ENCODE measurements at places on chromosomes 3 and 15.

GRCh38 chr3:189355481-189356201, 183.9 kb downstream of the TPRG1 start:
- DNase-seq, result peak; percentile 4

DNA sequence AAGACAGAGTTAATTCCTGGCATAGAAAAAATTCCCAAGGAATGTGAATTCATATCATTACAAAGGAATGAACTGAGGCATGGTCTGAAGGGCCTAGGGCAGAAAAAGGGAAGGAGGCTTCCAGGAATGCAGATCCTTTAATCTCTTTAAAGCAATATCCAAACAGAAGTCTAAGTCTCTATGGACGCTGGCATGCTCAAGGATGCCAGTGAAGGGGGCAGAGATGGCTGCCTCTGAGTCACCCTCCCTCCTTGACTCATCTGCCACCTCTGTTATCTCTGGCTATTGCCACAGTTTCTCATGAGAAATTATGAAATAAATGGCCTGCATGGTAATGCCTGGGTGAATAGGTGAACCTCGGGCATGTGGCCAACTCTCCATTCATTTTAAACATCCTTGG, 96.3 kb upstream of the BCL6 start:
- DNase-seq, result no peak

DNA sequence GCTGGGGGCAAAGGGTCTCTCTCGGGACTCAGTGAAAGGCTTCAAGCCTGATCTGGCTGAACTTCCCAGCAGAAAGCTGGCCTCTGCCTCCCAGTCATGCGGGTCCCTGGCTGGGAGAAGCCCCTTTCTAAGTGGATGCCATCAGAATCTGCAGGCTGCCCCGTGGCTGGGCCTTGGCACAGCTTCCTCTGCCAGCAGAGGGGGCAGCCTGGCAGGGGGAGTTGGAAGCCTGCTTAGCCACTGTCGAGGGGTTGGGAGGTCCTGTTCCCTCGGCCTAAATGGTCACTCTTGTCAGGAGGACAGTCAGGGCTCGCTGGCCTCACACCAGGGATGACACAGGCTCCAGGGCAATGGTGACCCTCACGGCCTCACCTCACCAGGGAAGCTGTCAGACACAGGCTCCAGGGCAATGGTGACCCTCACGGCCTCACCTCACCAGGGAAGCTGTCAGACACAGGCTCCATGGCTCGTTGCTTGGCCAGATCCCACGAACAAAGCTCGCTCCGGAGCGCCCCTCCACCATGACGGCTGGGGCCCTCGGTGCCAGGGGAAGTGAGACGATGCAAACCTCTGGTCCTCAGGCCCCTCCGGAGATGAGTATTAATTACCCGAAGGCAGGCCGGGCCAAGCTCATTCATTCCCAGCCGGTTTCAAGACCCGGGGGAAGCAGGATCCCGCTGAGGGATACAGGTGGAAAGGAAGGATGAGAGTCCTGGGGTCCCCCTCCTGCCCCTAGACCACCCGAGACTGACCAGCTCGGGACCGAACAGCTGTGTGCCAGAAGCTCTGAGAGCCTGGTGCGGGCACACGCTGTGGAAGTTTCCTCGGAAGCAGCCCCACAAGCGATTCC, 151.0 kb downstream of the CHSY1 start:
- no peak for DNase-seq

DNA sequence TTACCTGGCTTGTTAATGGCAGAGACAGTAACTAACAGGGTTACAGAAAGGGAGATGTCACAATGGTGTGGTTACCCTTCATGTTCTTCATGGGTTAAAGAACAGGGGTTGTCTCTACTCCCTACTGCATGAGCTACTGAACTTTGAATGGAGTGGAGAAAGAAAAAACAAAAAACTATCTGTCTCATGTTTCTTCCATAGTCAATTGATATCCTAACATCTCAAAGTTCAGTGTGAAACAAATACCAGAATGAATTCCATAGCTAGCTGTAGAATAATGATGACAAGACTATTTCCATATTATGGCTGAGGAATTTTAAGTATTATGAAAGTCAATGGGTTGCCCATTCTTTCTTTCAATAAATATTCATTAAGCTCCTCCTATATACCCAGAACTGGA, 161.3 kb upstream of the LPP start:
- no peak for DNase-seq

DNA sequence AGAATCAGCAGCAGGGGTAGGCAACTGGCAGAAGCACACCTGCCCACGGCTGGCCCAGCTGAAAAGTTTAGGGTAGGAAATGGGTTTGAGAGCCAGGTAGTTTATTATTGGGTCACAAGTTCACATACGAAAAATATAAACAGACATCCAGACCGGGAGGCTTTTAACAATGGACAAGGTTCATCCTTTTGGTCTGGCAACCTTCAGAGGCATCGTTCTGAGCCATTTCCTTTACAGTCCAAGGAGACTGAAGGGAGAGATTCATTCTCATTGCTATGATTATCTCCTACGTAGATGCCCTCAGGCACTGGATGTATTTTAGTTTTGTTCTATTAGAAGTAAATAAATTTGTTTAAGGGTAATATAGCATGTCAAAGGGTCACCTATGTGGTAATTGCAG, 248.0 kb upstream of the THBS1 start:
- DNase-seq, result no peak
